Smooth muscle cell of bladder (primary cell): ENCODE measurements at places on chromosomes 7 and 10. TPM values are rescaled to one million over a fixed set of nuclear protein-coding genes. Genes with fewer than 3 reads are reported as not detected.

SGPL1 gene
- 31.2 and 38.4 TPM in 2 replicates for total RNA-seq

TACR2 gene
- 0.09 TPM in 1 of 2 replicates, not detected in the other for total RNA-seq

EBLN1 gene
- not detected in 2 replicates for total RNA-seq

C10orf71 gene
- not detected in 2 replicates for total RNA-seq

VSIR gene
- total RNA-seq, result 15.9 and 23.4 TPM in 2 replicates

FAM25G gene
- not detected in 2 replicates for total RNA-seq

PRF1 gene
- under 0.01 TPM in 1 of 2 replicates, not detected in the other for total RNA-seq

AUTS2 gene
- total RNA-seq, result 2.3 and 6.2 TPM in 2 replicates

METTL27 gene
- 2.3 and 7.4 TPM in 2 replicates for total RNA-seq

FOXK1 gene
- 21.5 and 22.6 TPM in 2 replicates for total RNA-seq

MALRD1 gene
- 0.83 and 1.00 TPM in 2 replicates for total RNA-seq

SLC35G1 gene
- total RNA-seq, result 3.5 and 3.7 TPM in 2 replicates

RSBN1L gene
- total RNA-seq, result 19.9 TPM in 2 replicates

ANXA8L1 gene
- total RNA-seq, result 0.43 TPM in 1 of 2 replicates, not detected in the other

KLF14 gene
- 0.09 TPM in 1 of 2 replicates, not detected in the other for total RNA-seq

ZNF488 gene
- not detected in 2 replicates for total RNA-seq

SPDYE5 gene
- total RNA-seq, result not detected in 2 replicates

NKX1-2 gene
- total RNA-seq, result not detected in 2 replicates

TMEM213 gene
- not detected in 2 replicates for total RNA-seq

LOXL4 gene
- total RNA-seq, result 25.7 and 32.9 TPM in 2 replicates

OPN4 gene
- total RNA-seq, result not detected in 2 replicates

GPC2 gene
- total RNA-seq, result 0.85 and 1.1 TPM in 2 replicates

STEAP1 gene
- 30.2 and 52.5 TPM in 2 replicates for total RNA-seq

UNC5B gene
- total RNA-seq, result 22.0 and 24.2 TPM in 2 replicates

DKK1 gene
- 71.7 and 165 TPM in 2 replicates for total RNA-seq

NPY gene
- total RNA-seq, result not detected in 2 replicates

MPP7 gene
- total RNA-seq, result 0.18 and 0.28 TPM in 2 replicates

AIFM2 gene
- total RNA-seq, result 8.4 and 9.1 TPM in 2 replicates

SFRP4 gene
- 9.0 and 112 TPM in 2 replicates for total RNA-seq

SLC16A12 gene
- total RNA-seq, result not detected in 2 replicates

RAB11FIP2 gene
- total RNA-seq, result 11.5 and 14.1 TPM in 2 replicates

TEX47 gene
- not detected in 2 replicates for total RNA-seq

CTAGE6 gene
- total RNA-seq, result 0.28 and 0.55 TPM in 2 replicates

EIF3A gene
- total RNA-seq, result 91.2 and 117 TPM in 2 replicates

TLL2 gene
- under 0.01 and 0.09 TPM in 2 replicates for total RNA-seq

RHOBTB1 gene
- total RNA-seq, result 34.4 and 45.8 TPM in 2 replicates

GPR26 gene
- not detected in 2 replicates for total RNA-seq

NODAL gene
- total RNA-seq, result not detected in 2 replicates

ZKSCAN5 gene
- 10.8 and 12.1 TPM in 2 replicates for total RNA-seq

FOXP2 gene
- total RNA-seq, result 2.4 and 3.2 TPM in 2 replicates

JAKMIP3 gene
- 0.14 and 0.55 TPM in 2 replicates for total RNA-seq

MMD2 gene
- total RNA-seq, result not detected in 2 replicates

TYW1B gene
- 1.3 and 5.1 TPM in 2 replicates for total RNA-seq
